ENCODE measurements at places on chromosomes 7 and 10.

DNA sequence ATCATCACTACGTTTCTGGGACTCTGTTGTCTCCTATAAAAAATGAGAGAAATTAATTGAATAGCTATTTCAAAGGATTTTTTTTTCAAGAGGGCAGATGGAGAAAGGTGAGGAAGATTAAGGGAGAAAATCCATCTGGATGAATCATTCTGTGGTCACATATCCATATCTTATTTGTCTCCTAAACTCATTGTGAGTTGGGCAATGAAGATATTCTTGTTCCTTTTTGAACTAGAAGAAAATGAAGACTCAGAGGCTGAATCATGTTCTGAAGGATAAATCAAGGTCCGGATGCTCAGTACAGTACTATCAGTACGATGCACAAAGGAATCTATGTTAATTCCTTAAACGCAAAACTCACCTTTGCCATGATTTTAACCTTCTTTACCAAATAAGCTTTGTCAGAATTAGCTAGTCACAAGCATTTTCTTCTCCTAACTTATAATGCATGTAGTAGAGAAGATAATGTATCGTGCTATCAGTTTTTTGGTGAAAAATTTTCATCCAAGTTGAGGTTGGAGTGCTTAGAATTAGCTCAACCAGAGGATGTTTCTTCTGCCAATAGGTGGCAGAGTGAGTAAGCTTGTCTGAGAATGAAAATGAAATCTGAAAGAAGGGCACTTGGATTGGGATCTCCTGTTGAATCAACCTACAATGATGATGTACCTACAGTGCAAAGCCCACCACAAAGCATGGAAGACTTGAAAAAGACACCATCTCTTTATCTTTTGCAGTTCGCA lies 446.9 kb downstream of the KIF20B start:
- no peak for DNase-seq

DNA sequence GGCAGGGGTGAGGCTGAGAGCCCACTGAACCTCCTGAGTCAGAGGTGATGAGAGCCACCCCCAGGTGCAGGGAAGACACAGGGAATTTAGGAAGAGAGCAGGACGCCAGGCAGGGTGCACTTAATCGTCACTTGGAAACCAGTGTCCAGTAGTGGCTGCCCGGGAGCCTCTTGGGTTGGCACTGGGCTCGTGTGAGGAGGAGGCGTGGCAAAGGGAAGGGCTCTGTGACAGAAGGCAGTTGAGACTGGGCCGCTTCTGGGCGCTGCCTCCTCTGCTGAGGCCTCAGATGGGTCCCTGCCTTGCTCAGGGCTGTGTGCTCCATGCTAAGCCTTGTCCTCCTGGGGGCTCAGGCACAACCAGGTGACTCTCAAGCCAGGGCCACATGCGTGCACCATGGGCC lies 13.3 kb downstream of the RET start:
- no peak for DNase-seq

- DNase-seq = no peak
Measured at GRCh38 chr10:128242641-128243040, 116.4 kb upstream of the MKI67 start.

GRCh38 chr7:945556-946255 lies 8.8 kb downstream of the ADAP1 start:
- DNase-seq = no peak

- DNase-seq = no peak
Measured at GRCh38 chr10:18906636-18907035, 142.0 kb upstream of the MALRD1 start.

DNA sequence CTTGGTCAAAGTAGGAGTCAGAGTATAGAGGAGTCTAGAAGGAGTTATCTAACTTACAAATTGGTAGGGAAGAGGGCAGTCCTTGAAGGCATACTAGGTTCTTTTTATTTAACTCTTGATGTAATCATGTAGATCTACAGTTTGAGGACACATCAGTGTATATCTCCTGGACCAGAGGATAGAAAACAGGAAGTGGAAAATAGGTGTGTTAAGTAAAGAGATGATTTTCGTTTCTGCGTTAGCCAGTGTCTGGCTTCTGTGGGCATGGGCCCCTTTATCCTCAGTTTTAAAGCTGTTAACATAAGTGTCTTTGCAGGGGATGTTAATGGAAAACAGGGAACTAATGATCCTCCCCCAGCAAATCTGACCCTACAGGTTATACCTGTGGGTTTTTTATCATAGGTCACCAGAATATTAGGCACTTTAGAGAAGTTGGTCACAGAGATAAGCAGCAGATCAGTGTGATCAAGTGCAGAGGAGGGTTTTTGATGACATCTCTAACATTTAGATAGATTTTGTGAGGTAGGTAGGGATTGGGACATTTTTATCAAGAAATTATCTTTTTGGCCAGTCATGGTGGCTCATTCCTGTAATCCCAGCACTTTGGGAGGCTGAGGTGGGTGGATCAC lies 58.6 kb upstream of the PRSS1 start:
- no peak for DNase-seq

DNA sequence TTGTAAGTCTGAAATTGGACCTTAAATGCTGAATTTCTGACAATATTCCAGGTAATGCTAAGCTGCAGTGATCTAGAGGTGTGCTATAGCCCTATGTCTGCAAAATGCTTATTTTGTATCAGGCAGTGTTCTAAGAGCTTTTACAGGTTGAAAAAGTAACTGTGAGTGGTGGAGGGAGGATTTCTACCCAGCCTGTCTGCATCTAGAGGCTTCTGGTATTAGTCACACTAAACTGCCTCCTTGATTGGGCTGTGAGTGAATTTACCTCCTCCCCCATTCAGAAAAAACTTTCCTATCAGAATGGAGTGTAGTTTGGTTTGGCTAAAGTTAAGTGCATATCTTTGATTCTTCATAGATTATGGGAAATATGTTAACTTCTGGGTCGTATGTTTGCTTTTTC lies 56.8 kb downstream of the BBS9 start:
- peak; percentile 11 for DNase-seq

GRCh38 chr10:21473135-21473534 lies 52.3 kb downstream of the SKIDA1 start:
- no peak for DNase-seq

DNA sequence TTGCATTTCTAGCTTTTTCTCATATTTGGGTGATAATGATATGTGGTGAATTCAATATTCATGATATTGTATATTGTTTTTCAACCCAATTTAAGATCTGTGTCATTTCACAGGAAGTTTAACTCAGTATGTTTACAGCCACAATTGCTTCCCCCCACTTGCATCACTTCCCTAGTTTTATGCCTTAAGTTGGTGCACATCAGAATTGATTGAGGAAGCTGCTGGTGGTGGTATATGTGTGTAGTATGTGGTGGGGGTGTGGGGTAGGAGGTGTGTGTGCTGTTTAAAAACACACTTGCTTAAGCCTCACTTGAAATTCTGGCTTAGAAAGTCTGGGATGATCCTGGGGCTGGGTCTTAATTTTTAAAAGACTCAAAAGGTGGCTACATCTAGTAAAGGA lies 245.1 kb upstream of the AOAH start:
- DNase-seq = no peak

DNA sequence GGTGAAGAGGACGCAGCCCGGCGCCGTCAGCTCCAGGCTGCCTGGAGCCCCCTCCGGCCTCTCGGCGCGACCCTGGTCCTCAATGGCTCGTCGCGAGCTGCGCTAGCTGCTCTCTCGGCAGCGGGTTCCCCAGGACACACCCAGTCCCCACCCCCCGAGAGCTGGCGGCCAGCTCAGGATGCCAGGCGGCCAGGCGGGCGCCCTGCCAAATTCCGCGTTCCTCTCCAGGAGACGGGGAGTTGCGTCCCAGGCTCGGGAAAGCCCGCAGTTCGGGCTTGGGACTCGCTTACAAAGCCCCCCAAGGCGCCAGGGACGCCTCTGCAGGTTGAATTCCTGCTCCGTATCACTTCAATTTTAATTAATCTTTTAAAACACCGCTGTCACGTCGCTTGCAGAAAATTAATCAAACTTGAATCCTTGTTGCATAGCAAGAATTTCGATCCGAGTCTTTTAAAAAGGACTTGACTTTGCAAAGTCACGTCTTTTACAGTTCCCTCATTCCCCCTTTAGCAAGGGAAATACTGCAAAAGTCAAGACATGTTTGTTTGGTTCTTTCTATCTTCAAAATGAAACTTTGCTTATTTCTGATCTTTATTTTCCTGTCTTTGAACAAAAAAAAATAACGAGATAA lies 28.2 kb downstream of the SKIDA1 start:
- DNase-seq = peak; percentile 55

- no peak for DNase-seq
Measured at GRCh38 chr10:79386637-79387465, 39.6 kb downstream of the PPIF start.

- DNase-seq = no peak
Measured at GRCh38 chr7:138204285-138204981, 128.2 kb downstream of the AKR1D1 start.

DNA sequence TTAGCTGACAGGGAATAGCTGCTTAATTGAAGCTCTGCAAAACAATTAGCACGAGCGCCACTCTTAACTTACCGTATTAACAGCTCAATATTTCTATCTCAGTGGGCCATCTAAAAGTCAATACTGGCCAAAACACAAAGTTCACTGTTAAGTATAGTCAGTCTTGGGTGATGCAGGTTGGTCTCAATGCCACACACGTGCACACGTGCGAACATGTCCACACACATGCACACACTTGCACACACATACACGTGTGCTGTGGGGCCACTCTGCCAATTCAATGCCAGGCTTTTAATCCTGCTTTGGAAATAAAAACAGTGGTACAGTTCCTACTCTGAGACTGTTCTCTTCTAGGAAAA lies 105.1 kb downstream of the GRB10 start:
- no peak for DNase-seq

DNA sequence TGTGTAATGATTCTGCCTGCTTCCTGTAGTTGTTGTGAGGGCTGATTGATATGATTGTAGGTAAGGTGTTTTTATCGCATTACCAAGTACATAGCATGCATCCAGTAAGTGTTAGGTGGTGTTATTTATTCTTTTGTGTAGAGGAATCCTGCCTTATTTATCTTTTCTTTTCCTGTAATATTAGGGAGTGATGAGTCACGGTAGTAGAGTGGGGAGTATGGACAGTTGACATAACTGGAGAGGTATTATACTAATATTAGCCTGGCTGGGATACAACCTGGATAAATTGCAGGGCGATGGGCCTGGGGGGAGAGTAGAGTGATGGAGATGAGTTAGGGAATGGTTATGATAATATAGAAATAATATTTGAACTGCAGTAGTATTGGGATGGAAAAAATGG lies 9.8 kb downstream of the SDK1 start:
- no peak for DNase-seq

GRCh38 chr10:117458571-117458970 lies 83.3 kb upstream of the PDZD8 start:
- no peak for DNase-seq

- DNase-seq = no peak
Measured at GRCh38 chr10:119502209-119502608, 40.3 kb downstream of the RGS10 start.

DNA sequence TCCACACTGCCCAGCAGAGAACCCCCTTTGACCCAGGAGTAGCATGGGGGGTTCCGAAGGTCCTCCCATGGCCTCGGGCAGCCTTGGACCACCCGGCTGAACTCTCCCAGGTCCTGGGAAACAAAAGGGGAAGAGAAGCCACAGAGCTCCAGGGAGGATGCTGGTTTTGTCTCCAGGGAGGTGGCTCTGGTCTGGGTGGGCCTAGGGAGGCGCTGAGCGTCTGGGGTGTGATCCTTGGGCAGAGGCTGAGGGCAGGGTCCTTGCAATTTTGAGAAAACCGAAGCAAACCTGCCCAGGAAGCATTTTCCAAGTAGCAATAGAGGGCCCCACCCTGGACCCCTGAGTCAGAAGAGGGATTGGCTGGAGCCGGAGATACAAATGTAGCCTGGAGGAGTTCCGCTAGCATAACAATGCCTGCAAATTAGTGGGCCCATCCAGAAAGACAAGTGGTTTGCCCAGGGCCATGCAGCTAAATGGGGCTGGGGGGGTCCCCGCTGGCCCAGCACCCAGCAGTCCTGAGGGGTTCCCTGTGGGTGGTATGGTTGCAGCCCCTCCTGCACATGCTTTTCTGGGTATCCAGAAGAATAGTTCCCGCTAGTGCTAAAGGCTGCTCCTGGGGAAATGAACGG lies 2.0 kb downstream of the UTF1 start:
- DNase-seq = no peak

DNA sequence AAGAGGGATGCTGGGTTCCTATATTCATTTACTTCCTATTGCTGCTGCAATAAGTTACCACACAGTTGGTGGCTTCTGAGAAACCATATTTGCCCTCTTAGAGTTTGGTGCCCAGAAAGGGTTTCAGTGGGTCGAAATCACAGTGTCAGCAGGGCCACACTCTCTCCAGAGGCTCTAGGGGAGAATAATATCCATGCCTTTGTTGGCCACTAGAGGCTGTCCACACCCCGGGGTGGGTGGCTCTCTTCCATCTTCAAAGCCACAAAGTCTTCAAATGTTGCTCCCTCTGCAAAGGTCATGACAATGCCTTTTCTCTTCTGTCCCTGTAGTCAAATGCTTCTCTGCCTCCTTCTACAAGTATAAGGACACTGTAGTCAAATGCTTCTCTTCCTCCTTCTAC lies 989.4 kb downstream of the CCSER2 start:
- no peak for DNase-seq

GRCh38 chr7:20408467-20408826 lies 77.7 kb downstream of the ITGB8 start:
- no peak for DNase-seq
